ENCODE measurements at places on chromosomes 5 and 9.

- DNase-seq, result no peak
- no peak overlapping the region for H3K27ac ChIP-seq
- no peak overlapping the region for H3K4me3 ChIP-seq
- peaks cover 11% of the 10 kb centered on the region for H3K27me3 ChIP-seq
Measured at GRCh38 chr5:159947708-159948358, 31.6 kb downstream of the ADRA1B start.

- H3K4me1 ChIP-seq, result no peaks in the 10 kb centered on the region
- no peaks in the 10 kb centered on the region for H3K36me3 ChIP-seq
- DNase-seq, result no peak
- H3K4me3 ChIP-seq, result no peak overlapping the region
Measured at GRCh38 chr9:113630386-113631136, 167.0 kb downstream of the RGS3 start.

- H3K27me3 ChIP-seq, result no peaks in the 10 kb centered on the region
- H3K4me1 ChIP-seq, result no peaks in the 10 kb centered on the region
- H3K27ac ChIP-seq, result no peak overlapping the region
- DNase-seq, result no peak
- no peaks in the 10 kb centered on the region for H3K36me3 ChIP-seq
Measured at GRCh38 chr5:62083247-62083646, 222.8 kb upstream of the KIF2A start.

- H3K4me1 ChIP-seq, result no peaks in the 10 kb centered on the region
- H3K36me3 ChIP-seq, result no peaks in the 10 kb centered on the region
- DNase-seq, result no peak
- H3K27ac ChIP-seq, result no peak overlapping the region
Measured at GRCh38 chr5:107203243-107203642, 467.5 kb downstream of the EFNA5 start.

- DNase-seq, result no peak
- no peaks in the 10 kb centered on the region for H3K27me3 ChIP-seq
- H3K27ac ChIP-seq, result no peak overlapping the region
- H3K36me3 ChIP-seq, result peaks cover 34% of the 10 kb centered on the region
Measured at GRCh38 chr5:143373076-143373475, 30.4 kb downstream of the NR3C1 start.

DNA sequence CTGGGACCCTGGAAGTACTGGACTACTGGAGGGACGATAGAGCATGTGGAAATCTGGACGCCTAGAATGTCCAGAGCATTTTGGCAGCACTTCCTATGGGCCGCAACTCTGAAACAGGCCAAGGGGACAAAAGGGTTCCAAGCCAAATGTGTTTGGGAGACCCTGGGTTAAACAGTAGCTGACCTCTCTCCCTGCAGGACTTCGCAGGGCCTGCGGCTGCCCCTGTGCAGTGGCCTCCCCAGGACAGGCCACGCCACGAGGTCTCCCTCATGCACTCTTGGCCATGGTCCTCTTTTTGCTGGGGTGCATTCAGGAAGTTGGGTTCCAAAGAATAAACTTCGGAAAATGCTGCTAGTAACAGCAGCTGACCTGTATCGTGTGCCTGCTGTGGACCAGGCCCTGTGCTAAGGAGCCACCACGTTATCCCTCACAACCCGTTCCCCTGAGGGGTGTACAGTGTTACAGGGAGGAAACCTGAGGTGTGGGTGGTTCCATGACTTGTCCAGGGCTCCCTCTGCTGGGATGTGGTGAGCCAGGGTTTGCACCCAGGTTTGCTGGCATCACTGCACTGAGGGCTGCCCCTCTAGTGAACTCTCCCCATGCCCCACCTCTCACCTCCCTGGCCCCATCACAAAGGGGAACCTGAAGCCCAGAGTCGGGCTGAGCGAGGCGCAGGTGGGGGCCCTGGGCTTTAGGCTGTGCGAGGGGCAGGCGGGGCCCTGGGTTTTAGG is 79.4 kb downstream of the AMBP start:
- no peak overlapping the region for H3K27ac ChIP-seq
- no peaks in the 10 kb centered on the region for H3K36me3 ChIP-seq
- no peaks in the 10 kb centered on the region for H3K4me1 ChIP-seq
- DNase-seq, result no peak
- H3K4me3 ChIP-seq, result no peak overlapping the region
- peaks cover 4% of the 10 kb centered on the region for H3K27me3 ChIP-seq

- DNase-seq, result no peak
- peaks cover 78% of the 10 kb centered on the region for H3K27me3 ChIP-seq
- H3K4me3 ChIP-seq, result no peak overlapping the region
- H3K36me3 ChIP-seq, result no peaks in the 10 kb centered on the region
Measured at GRCh38 chr5:140038373-140038957, 4.6 kb downstream of the NRG2 start.

DNA sequence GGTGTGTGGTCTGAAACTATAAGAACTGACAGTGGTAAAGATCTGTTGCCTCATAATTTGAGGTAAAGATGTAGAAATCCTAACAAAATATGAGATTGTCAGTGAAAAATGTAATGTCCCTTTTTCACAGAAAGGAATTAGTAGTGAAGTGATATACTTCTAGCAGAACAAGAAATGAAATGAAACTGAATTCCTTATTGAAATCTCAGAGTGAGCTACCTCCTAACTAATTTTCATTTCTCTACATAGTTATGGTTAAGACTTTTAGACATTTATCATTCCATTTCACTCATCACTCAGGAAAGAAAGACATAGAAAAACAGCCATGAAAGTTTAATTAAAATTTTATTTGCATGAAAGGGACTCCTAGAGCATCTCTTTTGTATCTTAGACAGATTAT is 48.7 kb downstream of the TMEM174 start:
- H3K27ac ChIP-seq, result no peak overlapping the region
- peaks cover 47% of the 10 kb centered on the region for H3K27me3 ChIP-seq
- no peak for DNase-seq
- H3K4me3 ChIP-seq, result no peak overlapping the region
- H3K4me1 ChIP-seq, result peaks cover 8% of the 10 kb centered on the region

GRCh38 chr9:26142201-26142600 is 464.0 kb upstream of the TUSC1 start:
- no peak overlapping the region for H3K27ac ChIP-seq
- no peak for DNase-seq
- H3K4me3 ChIP-seq, result no peak overlapping the region
- H3K36me3 ChIP-seq, result no peaks in the 10 kb centered on the region

DNA sequence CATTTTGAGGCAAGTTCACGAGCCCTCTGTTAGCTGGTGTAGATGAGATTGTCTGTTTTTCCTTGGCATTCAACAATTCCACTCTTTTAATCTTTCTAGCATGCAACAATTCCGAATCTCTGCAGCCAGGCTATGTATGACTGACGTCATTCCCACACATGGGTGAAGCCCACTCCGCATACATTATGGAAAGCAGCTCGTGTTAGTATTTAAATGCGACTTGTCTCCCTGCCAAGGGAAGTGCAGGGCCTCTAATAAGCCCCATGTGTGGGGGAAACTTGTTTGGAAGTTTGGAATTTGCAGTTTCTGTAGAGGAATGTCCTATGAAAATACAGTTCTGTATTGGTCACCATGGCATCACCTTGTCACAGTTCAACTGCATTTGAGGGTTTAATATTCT is 146.0 kb upstream of the FBXL7 start:
- H3K27ac ChIP-seq, result no peak overlapping the region
- no peaks in the 10 kb centered on the region for H3K36me3 ChIP-seq
- no peaks in the 10 kb centered on the region for H3K27me3 ChIP-seq
- H3K4me3 ChIP-seq, result no peak overlapping the region
- no peaks in the 10 kb centered on the region for H3K4me1 ChIP-seq

DNA sequence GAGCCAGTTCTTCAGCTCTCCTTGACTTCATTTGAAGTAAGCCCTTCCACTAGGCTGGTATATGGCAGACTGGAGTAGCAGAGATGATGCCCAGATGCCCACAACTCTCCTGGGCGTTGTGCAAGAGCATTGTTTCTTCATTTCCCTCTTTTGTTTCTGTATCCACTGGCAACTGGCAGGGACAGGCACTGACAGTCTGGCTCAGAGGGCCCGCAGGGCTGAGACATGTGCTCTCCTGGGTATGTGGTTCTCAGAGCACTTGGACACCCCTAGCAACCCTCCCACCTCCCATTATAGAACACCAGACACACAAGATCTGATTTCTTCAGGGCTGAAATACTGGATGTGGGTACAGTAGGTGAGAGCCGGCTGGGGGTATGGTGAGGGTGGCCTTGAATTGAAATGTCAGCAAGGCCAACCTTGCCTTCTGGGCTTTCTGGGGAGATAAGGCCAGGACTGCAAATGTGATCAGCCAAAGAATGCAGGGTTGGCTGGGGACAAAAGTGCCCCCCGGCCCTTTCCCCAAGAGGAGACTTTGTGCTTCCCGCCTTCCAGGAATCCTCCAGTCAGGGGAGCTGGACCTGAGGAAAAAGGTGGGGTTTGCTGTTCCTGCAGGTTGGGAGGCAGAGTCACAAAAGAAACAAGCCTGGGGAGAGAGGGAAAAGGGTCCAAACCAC is 28.6 kb upstream of the CTNNA1 start:
- H3K27me3 ChIP-seq, result peaks cover 77% of the 10 kb centered on the region
- H3K4me1 ChIP-seq, result peaks cover 12% of the 10 kb centered on the region
- no peaks in the 10 kb centered on the region for H3K36me3 ChIP-seq
- no peak overlapping the region for H3K27ac ChIP-seq
- no peak for DNase-seq
- H3K4me3 ChIP-seq, result no peak overlapping the region

- H3K4me3 ChIP-seq, result no peak overlapping the region
- DNase-seq, result no peak
- H3K27me3 ChIP-seq, result peaks cover 14% of the 10 kb centered on the region
- peaks cover 41% of the 10 kb centered on the region for H3K36me3 ChIP-seq
- no peak overlapping the region for H3K27ac ChIP-seq
Measured at GRCh38 chr9:79591458-79591857, 19.7 kb downstream of the TLE4 start.

- H3K4me3 ChIP-seq, result no peak overlapping the region
- no peak for DNase-seq
- H3K27ac ChIP-seq, result no peak overlapping the region
- no peaks in the 10 kb centered on the region for H3K36me3 ChIP-seq
Measured at GRCh38 chr5:142654578-142655058, 31.3 kb downstream of the FGF1 start.

- no peaks in the 10 kb centered on the region for H3K27me3 ChIP-seq
- no peak for DNase-seq
- H3K27ac ChIP-seq, result no peak overlapping the region
Measured at GRCh38 chr5:19099195-19099594, 888.8 kb downstream of the CDH18 start.

GRCh38 chr9:71001780-71002386 is 119.5 kb downstream of the TRPM3 start:
- no peaks in the 10 kb centered on the region for H3K36me3 ChIP-seq
- H3K4me3 ChIP-seq, result no peak overlapping the region
- peak; percentile 29 for DNase-seq
- no peaks in the 10 kb centered on the region for H3K4me1 ChIP-seq
- no peak overlapping the region for H3K27ac ChIP-seq
- no peaks in the 10 kb centered on the region for H3K27me3 ChIP-seq

DNA sequence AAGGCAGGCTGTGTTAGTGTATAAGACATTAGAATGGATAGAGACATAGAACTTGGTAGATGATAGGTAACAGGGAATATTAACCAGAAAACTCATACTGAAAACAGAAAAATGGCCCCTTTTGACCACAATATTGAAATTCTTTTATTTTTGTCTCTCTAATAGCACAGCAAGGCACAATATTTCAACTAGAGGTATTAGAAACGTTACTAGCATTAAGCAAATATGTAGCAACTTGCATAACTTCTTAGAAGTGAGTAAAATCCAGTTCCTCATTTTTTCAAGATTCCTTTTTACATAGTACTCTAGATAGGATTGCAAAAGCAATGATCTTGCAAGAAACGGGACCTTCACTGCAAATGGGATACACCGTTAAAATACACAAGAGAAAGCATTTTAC is 102.7 kb upstream of the VCAN start:
- H3K4me3 ChIP-seq, result no peak overlapping the region
- H3K36me3 ChIP-seq, result no peaks in the 10 kb centered on the region
- no peak for DNase-seq
- H3K27me3 ChIP-seq, result peaks cover 4% of the 10 kb centered on the region
- no peak overlapping the region for H3K27ac ChIP-seq

DNA sequence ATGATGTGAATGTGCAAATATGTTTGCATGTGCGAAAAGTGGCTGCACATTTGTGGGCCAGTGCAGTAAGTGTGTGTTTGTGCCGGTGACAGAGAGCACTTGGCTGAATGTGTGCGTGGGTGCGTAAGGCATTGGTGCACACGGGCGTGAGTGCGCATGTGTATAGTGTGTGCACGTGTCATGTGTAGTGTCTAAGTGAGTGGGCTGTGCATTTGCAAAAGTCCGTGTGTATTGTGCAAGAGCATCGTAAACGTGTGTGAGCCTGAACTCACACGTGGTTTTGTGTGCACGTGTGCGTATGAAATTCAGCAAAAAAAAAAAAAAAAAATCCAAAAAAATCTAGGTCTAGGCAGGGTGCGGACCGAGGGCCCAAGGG is 6.5 kb upstream of the EBF1 start:
- no peaks in the 10 kb centered on the region for H3K36me3 ChIP-seq
- peak overlapping the region; percentile 10 for H3K4me3 ChIP-seq
- no peak for DNase-seq

- H3K27me3 ChIP-seq, result no peaks in the 10 kb centered on the region
- H3K36me3 ChIP-seq, result no peaks in the 10 kb centered on the region
- no peak overlapping the region for H3K27ac ChIP-seq
- no peak overlapping the region for H3K4me3 ChIP-seq
- no peak for DNase-seq
Measured at GRCh38 chr9:121242219-121242958, 25.6 kb upstream of the GSN start.

- H3K4me3 ChIP-seq, result no peak overlapping the region
- DNase-seq, result no peak
- peaks cover 38% of the 10 kb centered on the region for H3K4me1 ChIP-seq
- no peak overlapping the region for H3K27ac ChIP-seq
Measured at GRCh38 chr5:139593716-139594319, 32.7 kb downstream of the UBE2D2 start.

- H3K4me3 ChIP-seq, result no peak overlapping the region
- H3K36me3 ChIP-seq, result no peaks in the 10 kb centered on the region
- peaks cover 4% of the 10 kb centered on the region for H3K27me3 ChIP-seq
- H3K4me1 ChIP-seq, result no peaks in the 10 kb centered on the region
Measured at GRCh38 chr9:86471171-86471815, 117.1 kb upstream of the TUT7 start.

DNA sequence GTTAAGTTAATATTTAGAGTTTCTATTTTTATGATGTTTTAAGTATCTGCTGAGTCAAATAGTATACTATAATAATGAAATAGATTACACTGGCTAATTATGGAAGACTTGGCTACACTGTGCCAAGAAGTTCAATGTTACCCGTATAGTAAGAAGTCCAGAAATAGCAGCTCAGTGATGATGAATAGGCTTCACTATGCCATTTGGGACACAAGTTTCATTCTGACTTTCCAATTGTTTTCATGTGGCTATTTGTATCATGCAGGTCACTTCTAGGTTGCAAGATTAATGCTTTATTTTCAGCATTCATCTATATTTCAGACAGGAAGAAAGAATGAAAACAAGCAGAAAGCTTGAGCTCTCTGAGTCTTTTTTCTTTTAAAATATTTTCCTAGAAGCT is 194.5 kb upstream of the RIOK2 start:
- no peak for DNase-seq
- H3K36me3 ChIP-seq, result no peaks in the 10 kb centered on the region
- no peaks in the 10 kb centered on the region for H3K4me1 ChIP-seq
- no peak overlapping the region for H3K4me3 ChIP-seq
- no peaks in the 10 kb centered on the region for H3K27me3 ChIP-seq
- H3K27ac ChIP-seq, result no peak overlapping the region

Data from activated naive CD4-positive, alpha-beta T cell treated with anti-CD3 and anti-CD28 coated beads, Interleukin-2, amount 10 ng/mL, durations not matched to agents 7 days and 5 days (primary cell).